ENCODE measurements at places on chromosomes 1 and 21.

DNA sequence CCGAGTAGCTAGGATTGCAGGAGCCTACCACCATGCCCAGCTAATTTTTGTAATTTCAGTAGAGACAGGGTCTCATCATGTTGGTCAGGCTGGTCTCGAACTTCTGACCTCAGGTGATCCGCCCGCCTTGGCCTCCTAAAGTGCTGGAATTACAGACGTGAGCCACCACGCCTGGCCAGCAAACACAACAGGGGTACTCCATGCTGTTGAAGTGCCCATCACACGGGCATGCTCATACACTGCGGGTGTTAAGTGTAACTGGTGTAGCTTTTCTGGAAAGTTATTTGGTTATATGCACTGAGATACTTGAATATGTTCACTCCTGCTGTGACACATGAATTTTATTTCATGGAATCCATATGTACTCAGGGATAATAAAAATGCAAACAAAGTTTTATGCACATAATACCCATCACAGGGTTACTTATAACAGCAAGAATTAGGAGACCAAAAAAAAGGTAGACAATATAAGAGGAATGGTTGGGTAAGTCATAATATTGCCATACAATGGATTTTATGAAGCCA lies 9.2 kb downstream of the SRSF4 start:
- no peak for DNase-seq

DNA sequence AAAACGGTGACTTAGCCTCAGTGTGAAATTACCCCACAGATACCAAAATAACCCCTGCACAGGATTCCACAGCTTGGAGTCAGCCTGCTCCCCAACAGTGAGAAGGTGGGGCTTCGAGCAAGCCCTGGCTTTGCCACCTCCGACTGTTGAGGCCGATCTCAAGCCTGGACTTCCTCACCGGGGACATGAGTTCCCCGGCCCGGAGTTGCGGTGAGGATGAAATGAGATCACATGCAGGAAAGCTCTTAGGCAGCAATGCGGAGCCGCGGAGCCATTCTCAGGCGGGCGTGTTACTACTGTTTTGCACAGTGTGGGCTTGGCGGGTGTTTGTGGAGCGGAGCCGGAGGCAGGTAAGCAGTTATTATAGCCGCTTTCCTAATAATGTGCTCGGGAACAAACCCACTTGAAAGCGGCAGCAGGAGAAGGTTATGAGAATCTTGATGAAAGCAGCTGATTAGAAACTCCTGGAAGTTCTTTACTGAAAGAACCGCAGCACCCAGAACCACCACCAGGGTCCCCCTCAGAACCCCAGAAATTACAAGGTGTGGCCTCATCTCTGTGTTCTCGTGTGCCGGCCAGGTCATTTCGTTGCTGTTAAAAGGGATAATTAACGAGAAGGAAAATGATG lies 3.9 kb upstream of the CLSTN1 start:
- DNase-seq, result no peak

DNA sequence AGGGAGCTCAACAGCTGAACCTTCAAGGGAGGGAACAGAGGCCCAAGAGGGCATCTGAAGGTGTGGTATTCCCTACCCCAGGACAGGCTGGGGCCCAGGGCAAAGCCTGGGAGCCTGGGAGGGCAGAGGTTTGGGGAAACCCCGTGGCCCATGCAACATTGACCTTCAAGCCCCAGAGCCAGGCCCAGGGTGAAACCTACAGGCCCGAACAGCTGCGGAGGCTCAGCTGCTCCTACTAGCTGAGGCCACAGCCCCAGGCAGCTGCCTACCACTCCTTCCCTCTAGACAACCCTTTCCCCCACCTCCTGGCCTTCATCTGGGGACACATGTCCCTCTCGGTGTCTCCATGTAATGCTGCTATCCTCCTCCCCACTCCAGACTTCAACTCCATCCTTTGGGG lies 3.2 kb downstream of the LAD1 start:
- DNase-seq, result no peak

DNA sequence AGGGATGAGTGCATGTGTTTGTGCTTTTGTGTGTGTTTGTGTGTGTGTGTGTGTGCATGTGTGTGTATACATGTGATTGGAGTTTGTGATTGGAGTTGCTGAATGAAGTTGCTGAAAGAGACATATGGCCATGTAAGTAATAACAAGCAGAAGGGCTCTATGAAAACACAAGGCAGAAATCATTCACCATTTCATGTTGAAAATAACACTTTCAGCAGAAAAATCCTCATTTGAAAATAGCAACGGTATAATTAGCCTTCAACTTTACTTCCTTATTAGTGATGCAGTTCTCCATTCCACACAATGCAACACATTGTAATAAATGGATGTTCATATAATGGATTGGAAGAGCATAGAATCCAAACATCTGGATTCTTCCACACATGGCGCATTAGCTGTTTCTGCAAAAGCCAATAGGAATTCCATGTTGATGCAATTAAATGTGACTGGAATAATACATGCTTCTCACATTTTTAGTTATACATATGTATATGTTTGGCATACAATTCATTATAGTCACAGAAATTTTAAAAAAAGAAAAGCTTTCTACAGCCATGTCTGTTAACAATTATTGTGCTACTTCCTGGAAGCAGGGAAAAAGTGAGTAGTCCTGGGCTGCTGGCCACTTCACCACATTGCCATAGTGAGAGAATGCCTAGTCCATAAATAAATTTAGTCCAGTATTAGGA lies 538.0 kb downstream of the LTN1 start:
- DNase-seq, result peak; percentile 41

- DNase-seq, result no peak
Measured at GRCh38 chr1:197618061-197618460, 157.2 kb downstream of the DENND1B start.

DNA sequence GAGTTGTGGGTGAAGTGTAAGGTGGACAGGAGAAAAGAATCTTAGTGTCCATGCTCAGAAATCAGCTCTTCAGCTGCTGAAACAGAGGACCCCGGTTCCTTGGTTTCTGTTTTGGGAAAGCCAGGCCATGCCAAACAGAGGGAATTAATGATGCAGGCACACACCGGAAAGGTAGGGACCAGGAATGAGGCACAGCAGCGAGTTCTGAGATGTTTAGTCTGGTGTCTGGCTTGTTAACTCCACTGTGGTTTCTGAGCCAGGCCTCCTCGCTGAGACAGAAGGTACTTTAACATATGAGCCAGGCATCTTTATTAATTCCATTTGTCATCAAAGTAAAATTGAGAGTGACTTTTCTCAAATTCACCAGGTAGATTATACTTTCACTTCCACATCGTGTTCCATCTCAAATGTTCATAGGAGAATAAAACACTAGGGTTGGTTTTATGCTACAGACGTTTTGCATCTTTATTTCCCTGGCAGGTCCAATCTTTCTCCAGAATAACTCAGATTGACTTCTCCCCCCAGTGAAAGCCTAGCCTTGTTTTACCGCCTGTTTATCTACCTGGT lies 23.5 kb downstream of the LRRC8D start:
- DNase-seq, result no peak

- no peak for DNase-seq
Measured at GRCh38 chr1:36177589-36178431, 21.9 kb downstream of the MAP7D1 start.

DNA sequence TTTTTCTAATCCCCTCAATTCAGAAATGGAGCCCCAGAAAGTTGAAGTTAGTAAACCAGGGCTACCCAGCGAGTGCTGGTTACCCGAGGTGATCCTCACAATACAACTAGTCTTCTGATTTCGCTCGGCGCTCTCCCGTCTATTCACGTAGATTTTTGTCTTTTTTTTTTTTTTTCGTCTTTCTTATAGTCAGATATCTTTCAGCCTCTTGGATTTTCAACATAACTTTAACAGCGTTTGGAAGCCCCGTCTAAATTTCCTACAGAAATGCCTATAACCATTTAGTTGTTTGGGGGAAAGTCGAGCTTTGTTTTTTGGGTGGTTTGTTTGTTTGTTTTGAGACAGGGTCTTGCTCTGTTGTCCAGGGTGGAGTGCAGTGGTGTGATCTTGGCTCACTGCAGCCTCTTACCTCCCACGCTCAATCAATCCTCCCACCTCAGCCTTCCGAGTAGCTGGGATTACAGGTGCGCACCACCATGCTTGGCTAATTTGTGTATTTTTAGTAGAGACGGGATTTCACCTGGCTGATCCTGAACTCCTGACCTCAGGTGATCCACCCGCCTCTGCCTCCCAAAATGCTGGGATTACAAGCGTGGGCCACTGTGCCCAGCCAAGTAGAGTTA lies 818 bp upstream of the TMEM50B start:
- DNase-seq, result no peak

- no peak for DNase-seq
Measured at GRCh38 chr1:168945870-168946269, 160.6 kb upstream of the ATP1B1 start.

- no peak for DNase-seq
Measured at GRCh38 chr21:15433091-15433490, 296.7 kb upstream of the USP25 start.

GRCh38 chr1:6212193-6212959 lies 6.5 kb downstream of the RNF207 start:
- no peak for DNase-seq

GRCh38 chr1:23530747-23531561 lies at the start of gene E2F2:
TSS of gene E2F2 (minus strand) at chr1:23531233. CDS start at chr1:23530793, 440 bp downstream.
- DNase-seq, result no peak

DNA sequence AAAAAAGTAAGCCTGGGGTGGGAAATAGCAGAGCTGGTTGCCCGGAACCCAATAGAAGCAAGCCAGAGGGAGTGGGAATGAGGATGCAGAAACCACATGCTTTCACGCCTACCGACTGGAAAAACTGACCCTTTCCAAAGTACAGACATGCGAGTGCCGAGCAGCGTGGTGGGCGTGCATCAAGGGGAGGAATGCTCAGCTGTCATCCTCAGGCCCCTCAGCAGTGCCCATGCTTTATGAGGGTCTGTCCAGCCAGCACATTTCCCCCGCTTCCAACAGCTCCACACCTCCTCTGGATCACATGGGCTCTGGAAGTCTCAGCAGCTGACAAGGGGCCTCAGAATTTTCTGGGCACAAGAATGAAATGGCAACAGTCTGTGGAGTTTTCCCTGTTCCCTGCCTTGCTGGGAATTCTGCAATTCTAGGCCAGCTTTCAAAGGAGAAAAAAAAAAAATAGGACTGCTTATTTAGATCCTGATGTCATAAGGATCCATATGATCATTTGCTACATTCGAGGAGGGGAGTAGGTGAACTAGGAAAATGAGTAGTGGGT lies 19.1 kb upstream of the IKBKE start:
- no peak for DNase-seq

GRCh38 chr1:208271236-208271635 lies 27.1 kb upstream of the PLXNA2 start:
- no peak for DNase-seq

- DNase-seq, result peak; percentile 52
Measured at GRCh38 chr1:12153181-12153785, 13.5 kb upstream of the TNFRSF1B start.

DNA sequence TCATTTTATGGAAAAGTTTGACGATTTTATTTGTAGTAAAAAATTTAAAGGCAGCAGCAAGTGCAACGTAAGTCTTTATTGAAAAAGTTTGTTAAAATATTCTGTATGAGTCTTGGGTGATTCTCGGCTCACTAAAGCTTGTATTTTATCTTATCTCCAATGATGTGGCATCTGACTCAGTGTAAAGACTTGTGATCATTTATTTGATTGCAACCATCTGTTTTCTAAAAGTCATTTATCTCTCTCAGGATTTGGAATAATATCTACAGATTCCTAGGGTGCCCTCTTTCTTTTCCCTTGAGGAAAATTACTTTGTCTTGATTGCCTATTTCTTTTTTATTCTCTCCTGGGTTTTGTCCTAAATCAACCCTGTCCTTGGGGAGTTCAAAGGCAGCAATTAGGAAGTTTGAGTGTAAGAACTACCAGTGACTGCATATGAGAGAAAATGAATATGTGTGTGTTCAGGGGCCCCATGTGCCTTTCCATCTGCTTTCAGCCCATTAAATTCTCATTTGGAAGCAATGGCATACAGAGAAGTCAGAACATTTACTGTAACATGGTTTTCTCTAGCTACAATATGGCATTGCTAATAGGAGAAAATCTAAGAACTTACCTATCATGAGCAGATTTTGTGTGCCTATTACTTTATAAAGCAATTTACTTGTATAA lies 575.0 kb upstream of the CHRM3 start:
- DNase-seq, result no peak

DNA sequence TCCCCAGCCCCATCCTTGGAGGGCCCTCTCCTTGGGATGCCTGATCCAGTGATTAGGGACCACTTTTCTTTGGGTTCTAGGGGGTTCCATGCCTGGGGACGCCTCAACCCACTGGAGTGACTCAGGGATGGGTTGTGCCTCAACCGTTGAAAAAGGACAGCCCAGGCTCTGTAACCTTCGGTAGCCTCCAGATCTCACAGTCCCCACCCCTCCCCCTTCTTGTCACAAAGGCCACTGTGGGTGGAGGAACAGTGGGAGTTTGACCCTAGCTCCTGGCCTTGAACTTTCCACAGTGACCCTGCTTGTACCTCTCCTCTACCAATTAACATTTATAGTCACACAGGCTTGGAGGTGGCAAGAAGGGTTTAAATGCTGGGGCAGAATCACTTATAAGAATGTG lies 2.6 kb upstream of the RORC start:
- no peak for DNase-seq

GRCh38 chr1:179814546-179814838 lies 63.1 kb downstream of the TOR1AIP2 start:
- DNase-seq, result no peak

GRCh38 chr1:50348449-50349241 lies 74.6 kb downstream of the DMRTA2 start:
- DNase-seq, result peak; percentile 42

GRCh38 chr1:147725685-147726084 lies 34.7 kb downstream of the GJA5 start:
- DNase-seq, result no peak

DNA sequence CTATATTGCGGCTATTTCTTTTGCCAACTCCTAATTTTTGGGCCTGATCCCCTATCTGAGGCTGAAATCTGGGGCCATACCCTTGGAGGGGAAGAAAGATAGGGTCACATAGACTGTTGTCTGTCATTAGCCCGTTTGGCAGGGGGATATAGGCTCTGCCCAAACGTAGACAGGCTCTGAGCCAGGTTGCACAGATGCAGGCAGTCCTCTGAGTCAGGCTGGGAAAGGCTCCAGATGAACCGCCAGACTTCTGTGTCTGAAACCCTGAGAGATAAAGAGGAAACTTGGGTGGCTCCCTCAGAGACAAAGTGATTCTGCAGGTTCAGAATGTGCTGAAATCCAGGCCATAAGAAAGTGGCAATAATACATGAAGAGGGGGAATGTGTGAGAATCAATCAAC lies 4.0 kb upstream of the CAP1 start:
- no peak for DNase-seq
